ENCODE measurements at places on chromosomes 16 and 17. TPM values are rescaled to one million over a fixed set of nuclear protein-coding genes. Genes with fewer than 3 reads are reported as not detected.

Gene KRT33A
- total RNA-seq, result not detected

Gene KRT33B
- total RNA-seq, result not detected

Gene CHRNE
- total RNA-seq, result 1.6 TPM

Gene OR1F1
- total RNA-seq, result not detected

Gene GAS2L2
- total RNA-seq, result not detected

Data from placental epithelial cell (primary cell).